ENCODE measurements at places on chromosomes 13 and 19.
A peak's percentile ranks its signal among the peaks of the same experiment; 100 is the strongest.

- H3K27ac ChIP-seq = no peak overlapping the region
- no peak for DNase-seq
- peaks cover 2% of the 10 kb centered on the region for H3K27me3 ChIP-seq
- H3K4me3 ChIP-seq = no peak overlapping the region
Observed at GRCh38 chr19:4557144-4557970, 2.1 kb downstream of the SEMA6B start.

- peaks cover 14% of the 10 kb centered on the region for H3K27me3 ChIP-seq
- peaks cover 13% of the 10 kb centered on the region for H3K4me1 ChIP-seq
- no peak for DNase-seq
- no peak overlapping the region for H3K4me3 ChIP-seq
Observed at GRCh38 chr13:113742445-113743120, 16.4 kb upstream of the TMEM255B start.

DNA sequence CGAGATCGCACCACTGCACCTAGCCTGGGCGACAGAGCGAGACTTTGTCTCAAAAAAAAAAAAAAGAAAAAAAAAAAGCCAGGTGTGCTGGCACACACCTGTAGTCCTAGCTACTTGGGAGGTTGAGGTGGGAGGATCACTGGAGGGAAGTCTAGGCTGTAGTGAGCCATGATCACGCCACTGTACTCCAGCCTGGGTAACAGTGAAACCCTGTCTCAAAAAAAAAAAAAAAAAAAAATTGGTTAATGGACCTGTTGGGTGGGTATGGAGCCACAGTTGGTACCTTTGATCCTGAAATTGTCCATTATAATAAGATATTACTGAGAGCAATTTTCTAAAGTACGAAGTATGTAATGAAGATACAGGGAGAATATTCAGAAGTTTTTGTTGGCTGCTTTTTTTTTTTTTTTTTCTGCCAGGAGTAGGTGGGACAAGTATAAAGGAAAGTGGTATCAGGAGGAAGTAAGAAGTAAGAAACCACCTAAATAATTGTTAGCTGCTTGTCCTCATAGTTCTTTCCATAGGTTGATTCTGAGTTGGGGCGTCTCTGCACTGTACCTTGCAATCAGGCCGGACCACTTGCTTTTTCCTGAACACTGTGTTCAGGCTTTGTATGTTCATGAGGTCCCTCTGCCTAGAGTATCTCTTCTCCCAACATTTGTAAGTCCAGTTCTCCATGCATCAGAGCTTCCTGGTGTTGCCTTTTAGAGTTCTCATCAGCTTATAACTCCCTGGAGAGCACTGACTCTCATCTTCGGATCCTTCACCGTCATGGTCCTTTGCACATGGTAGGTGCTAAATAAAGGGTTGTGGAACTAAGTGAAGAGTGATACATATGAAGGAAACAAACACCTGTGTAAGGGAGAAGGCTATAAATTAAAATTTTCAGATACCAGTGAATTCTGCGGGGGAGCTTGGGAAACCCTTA, 31.7 kb downstream of the ARHGAP35 start:
- DNase-seq = no peak
- H3K27me3 ChIP-seq = no peaks in the 10 kb centered on the region
- H3K4me1 ChIP-seq = peaks cover 22% of the 10 kb centered on the region
- no peak overlapping the region for H3K27ac ChIP-seq
- peaks cover 8% of the 10 kb centered on the region for H3K36me3 ChIP-seq

GRCh38 chr19:17576758-17577456, 21.5 kb downstream of the COLGALT1 start:
- no peak for DNase-seq
- no peak overlapping the region for H3K27ac ChIP-seq
- peaks cover 41% of the 10 kb centered on the region for H3K36me3 ChIP-seq
- H3K4me1 ChIP-seq = peaks cover 8% of the 10 kb centered on the region
- no peaks in the 10 kb centered on the region for H3K27me3 ChIP-seq

GRCh38 chr13:24250376-24251057, 58.9 kb upstream of the C1QTNF9 start:
- peaks cover 25% of the 10 kb centered on the region for H3K36me3 ChIP-seq
- H3K4me1 ChIP-seq = peaks cover 70% of the 10 kb centered on the region
- DNase-seq = no peak
- H3K27ac ChIP-seq = peak overlapping the region; percentile 91

DNA sequence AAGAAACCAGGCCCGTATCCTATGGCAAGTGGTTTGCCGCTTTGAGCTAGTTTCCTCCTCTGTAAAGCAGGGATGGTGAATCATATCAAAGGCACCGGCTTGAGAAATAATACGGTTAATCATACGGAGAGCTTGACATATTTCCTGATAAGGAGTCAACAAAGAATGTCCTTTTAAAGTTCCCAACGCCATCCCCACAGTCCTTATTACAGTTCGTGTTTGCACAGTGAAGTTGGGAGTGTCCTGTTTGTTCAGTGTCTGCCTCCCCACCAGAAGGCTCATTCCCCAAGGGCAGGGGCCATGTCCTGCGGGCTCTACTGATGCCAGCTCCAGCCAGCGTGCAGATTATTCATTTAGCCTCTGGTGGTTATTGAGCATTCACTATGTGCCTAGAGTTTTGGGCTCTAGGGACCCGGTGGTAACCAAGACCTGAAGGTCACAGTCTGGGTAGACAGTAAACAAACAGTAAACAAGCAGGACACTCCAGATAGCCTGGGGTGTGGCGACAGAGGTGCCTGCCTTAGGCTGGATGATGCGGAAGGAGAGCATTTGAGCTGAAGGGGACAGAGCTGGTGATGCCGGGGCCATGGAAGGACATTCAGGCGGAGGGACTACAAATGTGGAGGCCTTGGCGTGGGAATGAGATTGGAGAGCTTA, 6.3 kb downstream of the GRAMD1A start:
- H3K36me3 ChIP-seq = peaks cover 28% of the 10 kb centered on the region
- no peak overlapping the region for H3K27ac ChIP-seq
- no peak for DNase-seq
- no peaks in the 10 kb centered on the region for H3K27me3 ChIP-seq
- H3K4me1 ChIP-seq = peaks cover 43% of the 10 kb centered on the region

DNA sequence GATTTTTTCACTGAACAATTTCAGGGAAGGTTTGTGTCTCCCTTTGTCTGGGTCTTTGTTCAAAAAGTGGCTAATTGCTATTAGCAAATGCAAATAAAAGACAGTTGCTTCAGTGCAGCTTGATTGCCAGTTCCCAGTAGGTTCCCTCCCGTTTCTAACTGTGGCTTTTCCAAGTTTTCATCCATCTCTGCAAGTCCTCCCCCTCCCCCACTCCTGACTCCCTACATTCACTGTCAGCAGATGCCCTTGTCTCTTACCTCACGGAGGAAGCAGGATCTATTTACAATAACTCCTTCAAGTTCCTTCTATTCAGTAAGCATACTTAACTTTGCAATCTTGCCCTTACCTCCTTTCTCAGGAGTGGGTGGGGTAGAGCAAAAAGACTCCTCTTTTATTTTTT, 55.4 kb upstream of the SCEL start:
- peaks cover 17% of the 10 kb centered on the region for H3K4me1 ChIP-seq
- DNase-seq = no peak
- no peak overlapping the region for H3K4me3 ChIP-seq

DNA sequence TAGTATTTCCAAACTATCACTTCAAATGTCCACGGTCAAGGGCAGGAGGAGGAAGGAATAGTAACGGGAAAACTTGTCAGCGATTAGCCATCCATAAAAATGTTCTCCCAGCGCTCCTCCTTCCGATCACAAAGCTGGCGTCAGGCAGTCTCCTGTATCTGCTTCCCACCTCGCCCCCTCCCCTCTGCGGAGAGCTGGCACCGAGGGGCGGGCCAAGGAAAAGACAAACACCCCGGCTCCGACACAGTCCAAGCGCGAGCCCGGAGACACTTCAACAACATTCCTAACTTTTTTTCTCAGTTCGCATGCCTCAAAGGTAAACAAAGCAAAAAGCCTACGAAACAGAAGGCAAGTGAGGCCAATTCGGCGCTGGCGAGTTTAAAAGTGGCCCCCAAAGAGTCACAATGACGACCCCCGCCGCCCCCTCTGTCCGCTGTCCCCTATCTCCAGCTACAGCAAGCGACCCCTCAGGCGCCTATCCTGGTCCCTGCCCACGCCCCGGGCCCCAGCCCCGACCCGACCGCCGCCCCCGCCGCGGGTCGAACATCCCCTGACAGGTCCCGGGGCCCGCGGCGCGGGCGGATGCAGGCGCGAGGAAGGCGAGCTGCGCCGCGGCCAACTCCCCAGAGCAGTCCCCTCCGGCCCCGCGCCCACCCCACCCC, 736 bp downstream of the SMAD9 start:
- H3K4me3 ChIP-seq = peak overlapping the region; percentile 22
- DNase-seq = no peak
- H3K4me1 ChIP-seq = no peaks in the 10 kb centered on the region
- H3K27me3 ChIP-seq = peaks cover 66% of the 10 kb centered on the region

DNA sequence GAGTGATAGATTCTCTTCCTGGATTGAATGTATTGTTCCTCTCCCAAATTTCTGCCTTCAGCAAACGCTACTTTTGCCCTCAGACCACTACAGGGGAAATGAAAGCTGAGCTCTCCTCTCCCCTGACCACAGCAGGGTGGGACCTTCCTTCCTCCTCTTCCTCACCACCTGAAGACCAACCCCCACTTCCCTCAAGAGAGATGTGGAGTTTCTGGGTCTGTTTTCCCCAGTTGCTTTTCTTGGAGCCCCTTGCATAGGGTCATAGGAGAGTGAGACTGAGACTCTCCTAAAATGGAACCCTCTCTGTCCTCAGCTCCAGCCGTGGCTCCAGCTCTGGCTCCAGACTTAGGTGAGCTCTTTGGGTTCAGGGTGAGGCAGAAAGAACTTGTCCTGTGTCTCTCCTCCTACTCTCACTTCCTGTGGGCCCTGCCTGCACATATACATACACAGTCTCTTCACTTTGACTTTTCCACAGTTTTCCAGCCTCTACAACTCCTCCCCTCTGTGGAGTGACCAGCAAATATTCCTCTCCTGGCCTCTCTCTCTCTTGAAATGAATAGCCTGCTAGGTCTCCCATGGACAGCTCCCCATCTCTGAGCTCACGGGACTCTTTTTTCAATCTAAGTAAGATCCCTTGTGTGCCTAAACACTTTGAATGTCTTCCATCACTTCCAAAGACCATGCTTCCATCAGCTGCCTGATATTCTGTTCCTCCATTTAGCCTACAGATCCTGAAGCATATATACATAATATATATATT, 19.2 kb upstream of the ZNF175 start:
- no peaks in the 10 kb centered on the region for H3K36me3 ChIP-seq
- no peak for DNase-seq
- no peak overlapping the region for H3K4me3 ChIP-seq

DNA sequence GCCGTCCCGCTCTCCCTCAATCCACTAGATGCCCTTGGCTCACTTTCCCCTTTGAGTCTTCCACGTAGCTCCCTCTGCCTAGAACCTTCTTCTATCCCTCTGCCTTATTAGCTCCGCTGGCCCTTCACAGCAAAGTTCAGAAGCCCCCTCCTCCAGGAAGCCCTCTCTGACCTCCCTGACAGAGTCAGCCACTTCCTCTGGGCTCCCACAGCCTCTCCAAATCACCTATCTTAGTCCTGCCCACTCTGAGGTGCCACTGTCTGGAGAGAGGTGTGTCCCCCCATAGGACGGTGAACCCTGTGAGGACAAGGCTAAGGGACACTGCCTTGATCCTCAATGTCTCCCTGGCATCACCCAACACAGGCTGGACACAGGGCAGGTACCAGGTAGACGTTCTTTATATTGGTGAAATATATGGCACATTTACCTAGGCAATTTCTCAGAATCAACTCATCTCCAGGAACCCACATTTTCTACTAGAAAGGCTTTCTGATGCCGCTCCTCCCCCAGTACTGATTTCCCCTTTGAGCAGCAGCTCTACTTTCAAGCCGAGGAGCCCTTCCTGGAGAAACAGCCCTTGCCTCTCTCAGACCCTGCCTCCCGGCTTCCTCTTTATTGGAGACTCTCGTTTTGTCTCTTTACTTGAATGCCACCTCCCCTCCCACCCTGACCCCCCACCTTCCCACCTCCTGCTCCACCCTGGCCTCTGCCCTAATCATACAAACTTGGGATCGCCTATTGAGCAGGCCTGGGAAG, 3.4 kb upstream of the TGFB1 start:
- peak overlapping the region; percentile 41 for H3K4me3 ChIP-seq
- H3K27me3 ChIP-seq = no peaks in the 10 kb centered on the region
- H3K4me1 ChIP-seq = peaks cover 52% of the 10 kb centered on the region
- peak overlapping the region; percentile 82 for H3K27ac ChIP-seq
- DNase-seq = no peak

GRCh38 chr13:49635599-49636433, 7.5 kb downstream of the ARL11 start:
- H3K27ac ChIP-seq = no peak overlapping the region
- H3K27me3 ChIP-seq = no peaks in the 10 kb centered on the region
- H3K36me3 ChIP-seq = no peaks in the 10 kb centered on the region
- H3K4me1 ChIP-seq = no peaks in the 10 kb centered on the region
